Activated CD4-positive, alpha-beta T cell treated with anti-CD3 and anti-CD28 coated beads, Interleukin-2, amount 50 U/mL, for 24 hours (primary cell): ENCODE measurements at places on chromosomes 13 and 19.

DNA sequence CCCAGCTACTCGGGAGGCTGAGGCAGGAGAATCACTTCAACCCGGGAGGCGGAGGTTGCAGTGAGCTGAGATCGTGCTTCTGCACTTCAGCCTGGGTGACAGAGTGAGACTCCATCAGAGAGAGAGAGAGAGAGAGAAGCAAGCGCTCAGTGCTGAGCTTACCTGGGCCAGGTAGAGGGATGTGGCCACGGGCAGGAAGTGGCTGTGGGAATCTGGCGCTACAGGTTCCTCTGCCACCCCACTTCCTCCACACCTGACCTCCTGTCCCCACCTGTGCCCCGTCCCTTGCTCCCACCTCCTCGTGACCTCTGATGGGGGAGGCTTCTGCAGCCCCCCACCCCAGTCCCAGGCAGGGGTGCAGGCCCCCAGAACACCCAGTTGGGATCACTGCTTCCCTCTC lies 1.0 kb upstream of the NCCRP1 start:
- DNase-seq, result no peak

GRCh38 chr19:43612374-43612773 lies 486 bp downstream of the SRRM5 start:
- no peak for DNase-seq

DNA sequence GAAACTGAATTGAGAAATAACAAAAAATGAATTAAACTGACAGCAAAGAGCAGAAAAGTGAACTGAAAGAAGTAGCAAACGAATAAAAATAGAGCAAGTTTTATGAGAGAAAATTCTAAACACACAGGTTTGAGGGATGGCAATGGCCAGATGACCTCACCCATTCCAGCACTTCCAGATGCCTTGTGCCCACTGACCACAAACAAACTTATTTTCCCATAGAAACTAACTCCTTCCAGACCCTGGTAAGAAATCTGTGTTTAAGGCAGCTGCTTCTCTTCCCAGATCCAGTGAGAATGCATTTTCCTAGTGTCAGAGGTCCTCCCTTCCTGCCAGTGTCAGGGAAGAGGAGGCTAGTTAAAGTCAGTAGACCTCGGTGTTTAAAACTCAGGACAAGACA lies 51.7 kb downstream of the RXFP2 start:
- DNase-seq, result no peak

DNA sequence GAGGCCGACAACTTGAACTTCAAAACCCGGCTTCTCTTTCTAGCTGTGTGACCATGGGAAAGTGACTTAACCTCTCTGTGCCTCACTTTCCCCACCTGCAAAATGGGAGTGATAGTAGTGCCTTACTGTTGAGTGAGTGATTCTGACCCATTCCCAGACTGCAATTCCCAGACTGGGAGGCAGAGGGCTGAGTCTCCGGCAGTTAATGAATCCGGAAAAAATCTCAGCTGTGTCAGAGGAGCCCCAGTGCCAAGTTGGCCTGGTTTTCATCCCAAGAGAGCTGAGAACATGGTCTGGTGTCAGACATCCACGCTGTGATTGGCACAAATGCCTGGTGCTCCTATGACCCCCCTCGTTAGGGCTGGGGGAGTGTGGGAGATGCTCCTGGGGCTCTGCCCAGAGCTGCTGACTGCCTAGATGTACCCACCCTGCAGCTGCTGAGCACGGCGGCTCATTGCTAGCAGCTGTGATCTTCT lies 50.0 kb downstream of the PIN1 start:
- no peak for DNase-seq

DNA sequence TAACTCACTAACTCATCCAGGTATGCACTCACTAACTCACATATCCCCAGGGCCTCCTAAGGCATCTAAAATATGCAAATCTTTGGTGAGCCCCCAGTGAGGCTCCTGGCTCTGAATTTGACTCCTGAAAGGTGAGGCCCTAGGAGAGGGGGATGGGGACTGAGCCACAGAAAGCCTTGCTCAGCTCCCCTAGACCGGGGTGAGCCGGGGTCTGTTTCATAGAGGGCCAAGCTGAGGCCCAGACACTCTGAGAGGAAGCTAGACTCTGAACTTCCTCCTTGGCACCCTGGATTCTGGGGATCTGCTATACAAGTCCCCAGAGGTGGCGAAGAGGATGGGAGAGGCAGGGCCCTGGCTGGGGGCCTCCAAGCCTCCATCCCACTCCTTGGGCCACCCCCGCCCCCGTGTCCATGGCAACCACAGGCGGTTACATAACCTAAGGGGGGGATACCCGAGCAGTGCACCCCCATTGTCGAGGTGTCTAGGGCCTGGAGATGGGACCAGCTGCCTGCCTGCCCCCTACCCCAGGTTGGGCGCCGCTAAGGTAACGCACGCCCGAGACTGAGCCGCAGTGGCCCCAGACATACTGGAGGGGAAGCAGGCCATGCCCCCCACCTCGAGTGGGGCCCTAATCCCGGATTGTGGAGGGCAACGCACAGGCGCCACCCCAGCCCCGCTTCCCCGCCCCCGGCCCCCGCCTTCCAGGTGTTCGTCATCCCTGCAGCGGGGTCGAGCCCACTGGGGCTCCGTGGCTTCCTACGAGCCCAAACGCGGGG lies 646 bp downstream of the ABHD8 start:
- DNase-seq, result no peak

DNA sequence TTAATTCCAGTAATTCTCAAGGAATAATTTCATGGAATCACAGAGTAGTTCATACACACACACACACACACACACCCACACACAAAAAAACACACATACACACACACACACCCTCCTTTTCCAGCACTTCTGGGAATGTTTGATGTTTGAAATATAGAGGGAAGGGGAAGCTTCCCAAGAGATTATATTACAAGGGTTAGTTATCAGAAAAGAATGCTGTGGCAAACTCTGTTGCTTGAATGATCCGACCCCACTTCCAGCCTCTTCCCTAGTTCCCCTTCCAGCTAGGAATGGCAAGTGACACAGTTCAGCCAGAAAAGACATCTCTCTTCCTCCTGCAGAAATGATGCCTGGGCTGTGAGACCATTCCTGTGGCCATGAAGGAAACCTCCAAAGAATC lies 49.9 kb downstream of the KCTD12 start:
- no peak for DNase-seq

DNA sequence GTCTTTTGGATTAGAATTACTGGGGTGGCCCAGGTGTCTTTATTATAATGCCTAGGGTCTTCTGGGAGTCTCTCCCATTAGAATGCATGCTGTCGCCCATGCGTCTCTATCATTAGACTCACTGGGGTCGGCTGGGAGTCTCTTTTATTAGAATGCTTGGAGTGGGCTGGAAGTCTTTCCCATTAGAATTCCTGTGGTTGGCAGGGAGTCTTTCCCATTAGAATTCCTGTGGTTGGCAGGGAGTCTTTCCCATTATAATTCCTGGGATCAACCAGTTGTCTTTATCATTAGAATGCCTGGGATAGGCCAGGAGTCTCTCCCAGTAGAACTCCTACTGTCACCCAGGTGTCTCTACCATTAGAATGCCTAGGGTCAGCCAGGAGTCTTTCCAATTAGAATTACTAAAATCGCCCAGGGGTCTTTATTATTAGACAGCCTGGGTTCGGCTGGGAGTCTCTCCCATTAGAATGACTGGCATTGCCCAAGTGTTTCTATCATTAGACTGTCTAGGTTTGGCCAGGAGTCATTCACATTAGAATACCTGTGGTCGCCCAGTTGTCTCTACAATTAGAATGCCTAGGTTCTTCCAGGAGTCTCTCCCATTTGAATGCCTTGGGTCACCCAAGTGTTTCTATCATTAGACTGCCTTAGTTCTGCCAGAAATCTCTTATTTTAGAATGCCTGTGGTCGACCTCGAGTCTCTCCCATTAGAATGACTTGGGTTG lies 1558.5 kb downstream of the UQCRFS1 start:
- DNase-seq, result no peak

GRCh38 chr19:33306191-33306590 lies 3.9 kb upstream of the CEBPA start:
- DNase-seq, result no peak

DNA sequence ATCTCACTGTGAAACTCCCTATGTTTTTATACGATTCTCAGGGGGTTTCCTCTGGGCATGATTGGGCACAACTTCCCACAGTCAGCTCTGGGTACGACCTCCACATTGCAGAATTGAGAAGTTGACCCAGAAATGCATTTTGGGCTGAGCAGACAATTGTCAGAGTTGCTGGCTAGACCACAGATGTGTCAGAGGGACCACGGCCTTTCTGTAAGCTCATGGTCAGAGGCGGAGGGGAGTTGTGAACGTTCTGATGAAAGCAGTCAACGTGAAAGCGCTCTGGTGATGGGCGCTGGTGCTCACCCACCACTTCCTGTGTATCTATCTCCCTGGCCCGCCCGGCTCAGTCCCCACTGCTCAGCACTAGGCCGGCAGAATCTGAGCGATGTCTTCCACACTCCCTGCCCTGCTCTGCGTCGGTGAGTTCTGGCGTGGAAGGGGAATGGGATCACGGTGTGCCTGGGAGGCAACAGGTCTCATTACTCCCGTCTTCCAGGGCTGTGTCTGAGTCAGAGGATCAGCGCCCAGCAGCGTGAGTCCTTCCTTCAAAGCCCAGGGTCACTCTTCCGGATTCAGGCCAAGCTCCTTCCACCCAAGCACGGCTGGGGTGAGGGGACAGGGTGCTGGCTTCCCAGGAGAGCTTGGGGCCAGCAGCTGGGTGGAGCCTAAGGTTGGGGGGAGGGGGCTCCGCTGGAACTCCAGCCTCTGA lies at the start of gene NCR1:
Gene NCR1 (plus strand): TSS at position 346 of the 709 bp plus-strand sequence. CDS start 40 bp downstream, at position 386.
- no peak for DNase-seq

DNA sequence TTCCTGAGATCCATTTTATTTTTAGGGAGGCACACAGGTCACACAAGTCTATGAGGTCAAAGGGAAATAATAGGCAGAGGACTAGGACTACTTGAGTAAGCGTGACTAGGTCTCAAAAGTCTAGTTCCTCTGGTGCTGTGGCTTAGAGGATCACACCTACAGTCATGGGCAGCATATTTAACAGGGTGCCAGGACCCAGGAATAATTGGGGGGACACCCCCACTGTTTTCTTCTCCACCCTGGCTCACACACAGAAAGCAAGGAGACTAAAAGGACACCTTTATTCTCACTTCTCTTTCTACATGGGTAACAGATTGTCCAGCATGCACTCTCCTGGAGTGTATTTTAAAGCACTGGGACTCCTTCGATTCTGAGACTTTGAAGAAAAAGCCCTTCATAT lies 26.2 kb downstream of the OXGR1 start:
- DNase-seq, result no peak
